CD4-positive, alpha-beta memory T cell (primary cell): ENCODE measurements at places on chromosomes 2 and 18.

- no peak for DNase-seq
Measured at GRCh38 chr2:206379886-206380285, 63.4 kb upstream of the ADAM23 start.

DNA sequence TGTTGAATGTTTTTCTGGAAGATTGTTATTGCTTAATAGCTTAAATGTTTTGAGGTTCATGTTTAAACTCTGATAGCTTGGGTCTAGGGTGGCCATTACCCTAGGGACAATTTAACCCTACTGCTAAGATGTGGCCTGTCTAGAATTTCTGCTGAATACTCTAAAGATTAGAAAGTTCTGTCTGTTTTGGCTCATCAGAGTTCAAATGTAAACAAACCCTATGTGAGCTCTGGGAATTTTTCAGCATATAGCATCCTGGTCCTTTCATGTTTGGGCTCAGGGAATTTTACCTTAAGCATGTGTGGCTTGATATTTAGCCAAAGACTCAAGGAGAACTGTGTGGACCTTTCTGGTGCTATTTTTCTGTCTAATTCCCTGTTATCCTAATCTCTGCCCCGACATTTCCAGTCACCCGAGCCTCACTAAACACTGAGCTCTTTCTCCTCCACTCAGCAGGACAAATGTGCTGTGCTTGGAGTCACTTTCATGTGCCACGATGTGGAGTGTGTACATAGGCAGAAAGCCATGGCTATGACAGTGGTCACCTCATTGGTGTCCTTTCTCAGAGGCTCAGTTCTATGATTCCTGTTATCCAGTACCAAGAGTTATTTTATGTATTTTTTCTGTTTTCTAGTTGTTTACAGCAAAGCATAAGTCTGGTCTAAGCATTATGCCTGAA lies 492.5 kb upstream of the SPHKAP start:
- no peak for DNase-seq

DNA sequence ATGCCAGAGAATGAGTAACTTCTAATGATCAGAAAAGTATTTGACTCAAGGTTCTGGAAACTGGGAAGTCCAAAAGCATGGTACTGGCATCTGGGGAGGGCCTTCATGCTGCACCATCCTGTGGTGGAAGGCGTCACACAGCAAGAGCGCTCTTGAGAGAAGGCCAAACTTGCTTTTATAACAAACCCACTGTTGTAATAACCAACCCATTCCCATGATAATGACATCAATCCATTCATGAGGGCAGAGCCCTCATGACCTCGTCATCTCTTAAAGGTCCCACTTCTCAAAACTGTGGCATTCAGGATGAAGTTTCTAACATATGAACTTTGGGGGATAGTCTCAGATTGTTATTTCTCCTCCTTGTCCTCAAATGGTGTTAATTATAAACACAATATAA lies 67.8 kb downstream of the COA5 start:
- no peak for DNase-seq

- DNase-seq = no peak
Measured at GRCh38 chr18:69845593-69846506, 101.8 kb downstream of the CD226 start.

GRCh38 chr2:95234816-95235215 lies 27.5 kb downstream of the ZNF892 start:
- DNase-seq = no peak

DNA sequence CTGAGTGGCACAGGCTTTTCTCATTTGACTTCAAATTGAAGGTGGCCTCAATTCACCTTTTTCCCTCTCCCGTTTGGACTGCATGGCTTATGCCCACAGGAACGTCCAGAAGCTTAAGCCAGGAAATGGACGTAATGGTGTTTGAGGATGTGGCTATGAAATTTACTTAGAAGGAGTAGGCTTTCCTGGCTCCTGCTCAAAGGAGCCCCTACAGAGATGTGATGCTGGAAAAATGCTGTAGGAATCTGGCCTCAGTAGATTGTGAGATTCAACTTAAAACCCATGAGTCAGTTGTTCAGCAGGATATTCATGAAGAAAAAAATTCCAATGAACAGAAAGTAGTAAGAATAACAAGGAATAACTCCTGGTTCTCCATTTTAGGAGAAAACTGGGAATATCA lies 129.0 kb downstream of the ICOS start:
- DNase-seq = no peak

DNA sequence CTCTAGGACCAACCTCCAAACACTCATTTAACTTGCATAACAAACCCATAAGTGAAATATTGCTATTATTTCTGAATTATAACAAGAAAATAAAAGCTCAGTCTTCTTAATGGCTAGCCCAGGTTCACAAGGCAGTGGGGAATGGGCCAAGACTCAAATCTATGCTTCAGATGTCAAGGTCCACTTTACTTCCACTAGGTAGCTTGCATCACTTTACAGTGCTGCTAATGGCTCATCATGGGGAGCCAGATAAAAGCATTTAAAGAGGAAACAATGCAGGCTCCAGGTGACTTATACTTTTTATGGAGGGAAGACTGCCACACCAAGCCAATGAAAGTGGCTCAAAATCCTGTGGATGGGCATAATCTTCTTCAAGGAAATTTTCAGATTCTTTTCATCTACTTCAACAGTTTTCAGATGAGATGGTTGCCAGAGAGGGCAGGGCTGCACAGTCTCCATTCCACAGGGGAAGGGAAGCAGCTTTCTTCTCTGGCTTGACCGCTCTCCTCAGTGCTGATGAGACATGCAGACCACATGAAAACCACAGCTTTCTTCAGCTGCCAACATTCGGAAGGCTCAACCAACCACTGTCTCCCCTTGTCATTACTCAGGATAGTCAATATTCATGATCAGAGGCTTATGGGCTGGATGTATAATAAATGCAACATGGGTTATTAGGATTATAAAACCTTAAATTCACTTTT lies 361.9 kb upstream of the MEX3C start:
- no peak for DNase-seq

- no peak for DNase-seq
Measured at GRCh38 chr2:21163213-21163612, 39.4 kb downstream of the TDRD15 start.

DNA sequence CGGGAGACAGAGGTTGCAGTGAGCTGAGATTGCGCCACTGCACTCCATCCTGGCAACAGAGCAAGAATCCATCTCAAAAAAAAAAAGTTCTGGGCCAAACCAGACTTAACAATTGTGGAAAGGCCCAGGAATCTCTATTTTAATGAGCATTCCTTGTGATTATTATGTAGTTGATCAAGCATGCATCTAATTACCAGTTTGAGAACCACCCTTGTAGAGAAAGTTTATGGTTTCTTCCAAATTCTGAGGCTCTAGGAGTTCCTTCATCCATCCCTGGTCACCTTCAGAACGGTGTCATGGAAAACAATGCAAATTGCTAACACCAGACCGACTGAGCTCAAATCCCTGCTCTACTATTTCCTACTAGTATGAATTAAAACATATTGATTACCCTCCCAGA lies 246.3 kb upstream of the KLHL29 start:
- DNase-seq = no peak

GRCh38 chr2:205408696-205409095 lies 273.6 kb upstream of the NRP2 start:
- no peak for DNase-seq

- no peak for DNase-seq
Measured at GRCh38 chr18:42178376-42179080, 223.5 kb downstream of the PIK3C3 start.

DNA sequence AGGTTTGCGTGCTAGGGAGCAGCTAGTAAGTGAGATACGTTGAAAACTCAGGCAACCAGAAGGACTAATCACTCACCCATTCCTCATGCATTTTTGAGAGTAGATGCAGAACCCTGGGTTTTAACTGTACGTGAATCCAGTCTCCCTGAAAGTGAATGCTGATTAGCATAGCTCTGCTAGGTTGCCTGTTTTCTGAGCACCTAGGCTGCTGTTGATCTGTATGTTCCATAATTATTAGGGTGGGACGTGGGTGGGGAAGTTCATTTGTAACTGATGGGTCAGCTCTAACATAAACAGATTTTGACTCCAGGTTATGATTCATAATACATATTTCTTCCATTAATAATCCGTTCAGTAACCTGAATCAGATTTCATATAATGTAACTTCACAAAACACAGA lies 379.0 kb upstream of the FANCL start:
- no peak for DNase-seq

- DNase-seq = no peak
Measured at GRCh38 chr2:232332940-232333259, 45.7 kb upstream of the ALPP start.

DNA sequence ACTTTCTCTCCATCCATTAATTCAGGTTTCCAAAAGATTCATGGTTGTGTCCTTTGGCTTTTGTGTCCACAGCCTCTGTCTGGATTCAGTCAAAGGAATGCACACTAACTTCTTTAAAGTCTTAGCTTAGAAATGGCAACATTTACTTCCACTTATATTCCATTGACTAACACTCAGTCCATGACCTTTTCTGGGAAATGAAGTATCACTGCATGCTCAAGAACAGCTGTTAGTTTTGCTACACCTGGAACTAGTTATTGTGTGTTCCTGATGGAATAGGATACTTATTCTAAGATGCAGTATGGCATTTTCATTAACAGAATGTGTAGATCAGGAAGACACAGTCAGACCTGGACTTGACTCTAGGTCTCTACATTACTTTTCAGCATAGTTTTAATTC lies 88.8 kb downstream of the KYNU start:
- DNase-seq = no peak

DNA sequence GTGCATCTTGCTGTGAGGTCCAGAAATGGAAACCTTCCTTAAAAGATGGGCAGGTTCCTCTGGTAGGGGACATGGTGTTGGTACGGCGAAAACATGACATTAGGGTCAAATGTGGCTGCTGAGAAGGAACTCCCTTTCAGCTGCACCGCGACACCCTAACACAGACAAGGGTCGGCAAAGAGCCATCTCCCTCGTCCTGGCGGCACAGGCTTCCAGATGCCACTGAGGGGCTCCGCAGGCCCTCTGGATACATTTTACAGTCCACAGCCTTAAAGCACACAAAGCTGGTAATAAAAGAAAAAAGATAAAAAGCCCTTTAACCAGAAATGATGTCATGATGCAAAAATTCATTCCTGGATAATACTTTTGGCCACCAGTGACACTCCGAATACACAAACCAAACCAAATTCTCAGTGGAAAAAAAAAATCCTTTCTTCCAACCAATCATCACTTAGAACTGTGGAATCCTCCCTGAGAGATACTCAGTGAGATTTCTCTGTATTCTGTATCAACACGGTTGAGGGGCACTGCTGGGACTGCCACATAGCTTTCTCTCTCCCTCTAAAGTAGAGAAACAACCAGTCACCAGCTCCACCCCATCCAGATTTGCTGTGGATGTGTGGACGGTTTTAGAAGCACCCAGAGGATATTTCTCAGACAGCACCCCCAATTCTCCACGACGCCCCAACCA lies 174.8 kb downstream of the HDAC4 start:
- DNase-seq = no peak

GRCh38 chr2:58221909-58222308 lies 19.2 kb downstream of the FANCL start:
- no peak for DNase-seq

DNA sequence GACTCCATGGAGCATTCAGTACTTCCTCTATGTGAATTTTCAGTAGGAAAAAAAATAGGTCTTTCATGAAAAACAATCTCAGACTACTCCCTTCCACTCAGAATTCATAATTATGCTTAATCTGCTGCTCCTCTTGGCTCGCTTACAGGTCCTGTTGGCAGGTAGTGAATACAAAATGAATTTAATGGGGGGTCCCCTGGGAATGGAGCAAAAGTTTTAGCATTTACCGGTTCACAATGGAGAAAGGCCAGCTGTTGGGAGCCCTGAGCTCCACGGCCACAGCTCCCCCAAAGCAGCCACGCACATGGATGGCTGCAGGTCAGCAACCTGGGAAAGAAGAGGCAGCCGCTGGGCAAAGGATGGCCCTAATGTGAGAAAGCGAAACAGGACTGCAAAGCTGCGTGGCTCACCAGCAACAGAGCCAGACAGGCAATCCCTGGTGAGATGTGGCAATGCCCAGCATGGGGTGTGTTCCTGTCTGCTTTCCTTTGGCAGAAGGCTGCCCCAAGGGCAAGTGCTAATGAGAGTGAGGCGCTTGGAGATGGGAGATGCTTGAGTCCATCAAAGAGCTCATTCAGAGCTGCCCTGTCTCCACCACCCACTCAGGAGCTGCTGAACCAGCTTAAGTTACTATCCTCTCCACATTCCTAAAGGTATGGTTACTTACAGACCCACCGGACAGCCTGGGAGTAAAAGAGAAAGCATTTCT lies 447.4 kb downstream of the EPHA4 start:
- DNase-seq = no peak

- no peak for DNase-seq
Measured at GRCh38 chr2:43348908-43349661, 122.7 kb upstream of the ZFP36L2 start.

GRCh38 chr2:175599966-175600831 lies 401.9 kb downstream of the LNPK start:
- DNase-seq = no peak

DNA sequence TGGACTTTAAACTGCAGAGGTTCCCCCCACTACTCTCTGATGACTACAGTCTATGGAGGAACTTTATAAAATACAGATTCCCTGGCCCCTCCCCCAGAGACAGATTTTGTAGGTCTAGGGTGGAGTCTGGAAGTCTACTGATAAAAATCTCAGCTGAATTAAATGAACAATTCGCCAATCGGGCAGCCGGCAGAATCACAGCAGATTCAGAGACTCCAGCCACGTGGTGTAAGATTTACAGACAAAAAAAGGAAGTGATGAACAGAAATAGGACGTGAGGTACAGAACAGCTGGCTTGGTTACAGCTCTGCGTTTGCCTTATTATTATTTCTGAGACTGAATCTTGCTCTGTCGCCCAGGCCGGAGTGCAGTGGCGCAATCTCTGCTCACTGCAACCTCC lies 21.4 kb upstream of the MTA3 start:
- no peak for DNase-seq

DNA sequence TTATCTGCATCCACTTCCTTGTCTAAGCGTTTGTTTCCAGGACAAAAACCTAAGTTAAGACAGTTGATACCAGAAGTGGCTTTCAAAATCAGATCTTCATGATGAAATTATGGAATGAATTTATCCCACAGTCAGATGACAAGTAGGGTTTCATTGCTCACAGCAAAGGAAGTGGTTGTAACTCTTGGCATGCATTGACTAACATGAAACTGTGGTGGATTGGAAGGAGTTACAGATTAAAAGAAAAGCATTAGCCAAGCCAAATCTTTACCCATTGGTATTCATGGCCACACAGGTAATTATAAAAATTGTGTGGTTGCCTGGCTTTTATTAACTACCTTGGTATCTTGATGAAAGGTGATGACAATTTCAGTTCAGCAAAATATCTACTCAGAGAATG lies 438.0 kb upstream of the NXPH2 start:
- no peak for DNase-seq

- DNase-seq = no peak
Measured at GRCh38 chr18:336713-337112, 68.9 kb upstream of the THOC1 start.

GRCh38 chr2:43605851-43606250 lies 10.0 kb upstream of the THADA start:
- DNase-seq = no peak

- DNase-seq = no peak
Measured at GRCh38 chr2:37658682-37659081, 12.8 kb downstream of the CDC42EP3 start.

- no peak for DNase-seq
Measured at GRCh38 chr2:138147796-138148195, 183.5 kb downstream of the HNMT start.
